WERI-Rb-1 (cell line): ENCODE measurements at places on chromosomes 7 and 10.
A peak's percentile ranks its signal among the peaks of the same experiment; 100 is the strongest.

- DNase-seq: peak; percentile 46
Measured at GRCh38 chr10:95430231-95430951, 130.8 kb downstream of the SORBS1 start.

- peak; percentile 20 for DNase-seq
Measured at GRCh38 chr7:131905471-131905973, 349.1 kb upstream of the PODXL start.

GRCh38 chr7:108455551-108455997 is 662 bp downstream of the NRCAM start:
- DNase-seq: peak; percentile 30

DNA sequence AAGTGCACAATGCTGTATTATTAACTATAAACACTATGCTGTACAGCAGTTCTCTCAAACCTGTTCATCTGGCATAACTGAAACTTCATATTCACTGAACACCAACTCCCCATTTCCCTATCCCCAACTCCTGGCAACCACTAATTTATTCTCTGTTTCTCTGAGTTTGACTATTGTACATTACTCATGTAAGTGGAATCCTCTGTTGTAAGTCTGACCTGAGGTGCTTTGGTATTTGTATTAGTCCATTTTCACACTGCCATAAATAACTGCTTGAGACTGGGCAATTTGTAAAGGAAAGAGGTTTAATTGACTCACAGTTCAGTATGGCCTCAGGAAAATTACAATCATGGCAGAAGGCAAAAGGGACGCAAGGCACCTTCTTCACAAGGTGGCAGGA is 266.3 kb downstream of the PPP1R3A start:
- DNase-seq: no peak

GRCh38 chr10:30432622-30433305 is 1.2 kb upstream of the MAP3K8 start:
- DNase-seq: no peak

- no peak for DNase-seq
Measured at GRCh38 chr10:131475803-131476202, 164.3 kb upstream of the TCERG1L start.

DNA sequence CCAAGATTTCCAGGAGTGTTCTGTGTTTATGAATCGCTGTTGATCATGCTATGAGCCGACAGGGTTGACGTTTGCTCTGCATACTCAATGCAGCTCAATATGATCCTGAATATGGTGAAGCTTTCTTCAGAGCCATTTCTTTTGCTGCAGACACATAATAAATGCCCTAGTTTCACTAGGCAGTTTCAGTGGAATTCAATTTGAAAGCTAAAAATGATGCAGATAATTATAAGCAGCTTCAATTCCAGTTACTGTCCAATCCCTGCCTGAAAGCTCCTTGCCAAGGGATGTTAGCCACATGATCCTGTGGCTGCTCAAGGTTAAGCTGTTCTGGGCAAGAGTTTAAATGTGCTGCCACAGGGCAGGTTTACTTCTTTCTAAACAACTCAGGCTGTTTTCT is 805.6 kb downstream of the NRG3 start:
- DNase-seq: no peak

GRCh38 chr10:12758271-12758670 is 243.2 kb downstream of the CCDC3 start:
- DNase-seq: no peak

- DNase-seq: no peak
Measured at GRCh38 chr10:60849217-60849616, 70.9 kb downstream of the CDK1 start.

DNA sequence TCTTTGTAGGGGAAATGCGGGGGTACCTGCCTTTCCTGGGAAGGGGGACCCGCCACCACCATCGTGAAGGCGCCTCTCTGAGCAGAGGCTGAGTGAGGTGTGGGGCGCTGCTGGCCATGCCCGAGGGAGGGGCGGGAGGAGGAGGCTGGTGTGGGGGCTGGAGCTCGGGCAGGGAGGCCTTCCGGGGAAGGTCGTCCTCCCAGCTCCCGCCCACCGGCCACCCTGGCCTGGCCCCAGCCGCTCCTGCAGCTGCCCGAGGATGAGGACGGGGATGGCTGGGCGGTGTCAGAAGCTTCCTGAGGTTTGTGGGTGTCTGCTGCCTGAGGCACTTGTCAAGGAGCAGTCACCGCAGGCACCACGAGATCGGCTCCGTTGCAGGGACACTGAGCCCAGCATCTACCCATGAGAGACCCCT is 11.4 kb downstream of the PWWP2B start:
- no peak for DNase-seq

GRCh38 chr7:13072014-13072413 is 384.6 kb downstream of the ARL4A start:
- no peak for DNase-seq

GRCh38 chr7:66050990-66051448 is 24.6 kb upstream of the ASL start:
- DNase-seq: no peak

- DNase-seq: no peak
Measured at GRCh38 chr7:141704741-141705140, 2.8 kb upstream of the DENND11 start.

- no peak for DNase-seq
Measured at GRCh38 chr10:33332183-33333065, 2.0 kb downstream of the NRP1 start.

- DNase-seq: peak; percentile 45
Measured at GRCh38 chr10:3239066-3239919, 66.7 kb upstream of the PITRM1 start.

DNA sequence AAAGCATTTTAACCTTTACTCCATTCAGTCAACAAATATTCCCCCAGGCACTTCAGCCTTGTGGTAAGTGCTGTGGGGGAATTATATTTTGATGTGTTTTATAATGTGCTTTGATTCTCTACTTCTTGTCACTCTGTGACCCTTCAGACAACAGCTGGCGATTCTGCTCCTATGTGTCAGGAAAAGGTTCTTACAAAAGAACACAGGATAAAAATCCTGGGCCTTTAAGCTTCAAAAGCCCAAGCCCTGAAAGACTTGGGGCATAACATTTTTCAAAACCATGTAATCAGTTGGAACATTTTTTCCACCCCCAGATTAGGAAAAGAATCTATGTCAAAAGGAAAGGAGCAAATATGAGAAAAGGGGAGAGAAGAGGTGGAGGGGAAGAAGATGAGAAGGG is 37.8 kb upstream of the LRRC17 start:
- no peak for DNase-seq

GRCh38 chr10:30048768-30049517 is 10.4 kb downstream of the JCAD start:
- DNase-seq: no peak

DNA sequence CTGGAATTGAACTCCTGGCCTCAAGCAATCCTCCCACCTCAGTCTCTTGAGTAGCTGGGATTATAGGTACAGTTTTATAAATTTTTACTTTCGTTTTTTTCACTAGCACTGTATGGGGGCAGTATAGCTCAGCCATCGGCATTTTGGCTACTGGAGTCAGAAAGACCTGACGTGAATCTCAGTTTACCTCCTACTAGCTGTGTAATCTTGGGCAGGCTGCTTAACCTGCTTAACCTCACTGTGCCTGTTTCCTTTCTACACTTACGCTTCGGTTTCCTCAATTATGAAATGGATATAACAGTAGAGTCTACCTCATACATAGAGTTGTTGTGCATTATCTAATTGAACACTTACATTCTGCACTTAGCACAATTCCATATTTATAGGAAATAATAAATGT is 16.7 kb downstream of the STN1 start:
- DNase-seq: no peak

DNA sequence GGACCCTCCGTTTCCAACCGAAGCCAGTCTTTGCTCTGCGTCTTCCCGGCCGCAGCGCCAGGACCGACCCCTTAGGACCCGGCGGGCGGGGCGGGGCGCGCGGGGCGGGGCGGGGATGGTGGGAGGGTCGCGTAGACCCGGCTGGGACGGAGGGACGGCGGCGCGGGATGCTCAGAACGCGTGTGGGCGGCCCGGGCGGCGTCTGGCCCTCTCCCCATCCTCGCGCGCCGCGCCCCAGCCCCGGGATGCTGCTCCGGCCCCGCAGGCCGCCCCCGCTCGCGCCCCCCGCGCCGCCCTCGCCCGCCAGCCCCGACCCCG is at the start of gene UTF1:
TSS of gene UTF1 (plus strand) at position 174 of the 318 bp plus-strand sequence. CDS start at position 246, 72 bp downstream.
- DNase-seq: no peak

DNA sequence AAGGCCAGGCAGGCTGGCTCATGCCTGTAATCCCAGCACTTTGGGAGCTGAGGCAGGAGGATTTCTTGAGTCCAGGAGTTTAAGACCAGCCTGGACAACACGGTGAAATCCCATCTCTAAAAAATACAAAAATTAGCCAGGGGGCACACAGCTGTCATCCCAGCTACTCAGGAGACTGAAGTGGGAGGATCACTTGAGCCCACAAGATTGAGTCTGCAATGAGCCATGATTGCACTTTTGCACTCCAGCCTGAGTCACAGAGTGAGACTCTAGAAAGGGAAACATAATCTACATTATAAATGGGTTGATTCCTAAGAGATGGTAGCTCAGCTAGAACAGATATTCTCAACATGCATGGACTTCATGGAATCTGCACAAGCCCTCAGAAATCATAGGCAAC is 6.3 kb upstream of the LIPF start:
- DNase-seq: no peak

GRCh38 chr10:6056411-6057135 is 5.6 kb downstream of the IL2RA start:
- no peak for DNase-seq

DNA sequence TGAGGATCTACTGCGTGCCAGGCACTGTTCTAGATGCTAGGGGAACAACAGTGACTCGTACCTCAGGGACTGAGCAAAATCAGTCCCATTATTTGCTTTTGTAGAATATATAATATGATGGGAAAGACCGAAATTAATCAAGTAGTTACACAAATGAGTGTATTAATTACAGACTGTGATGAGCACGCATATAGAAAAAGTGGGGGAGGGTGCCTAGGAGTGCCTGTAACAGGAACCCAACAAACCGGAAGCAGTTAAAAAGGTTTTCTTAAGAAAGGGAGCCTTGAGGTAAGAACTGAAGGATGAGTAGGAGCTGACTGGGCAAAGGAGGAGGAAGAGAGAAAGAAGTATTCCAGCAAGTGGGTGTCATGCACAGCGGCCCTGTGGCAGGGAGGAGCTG is 28.2 kb upstream of the IL6 start:
- no peak for DNase-seq

DNA sequence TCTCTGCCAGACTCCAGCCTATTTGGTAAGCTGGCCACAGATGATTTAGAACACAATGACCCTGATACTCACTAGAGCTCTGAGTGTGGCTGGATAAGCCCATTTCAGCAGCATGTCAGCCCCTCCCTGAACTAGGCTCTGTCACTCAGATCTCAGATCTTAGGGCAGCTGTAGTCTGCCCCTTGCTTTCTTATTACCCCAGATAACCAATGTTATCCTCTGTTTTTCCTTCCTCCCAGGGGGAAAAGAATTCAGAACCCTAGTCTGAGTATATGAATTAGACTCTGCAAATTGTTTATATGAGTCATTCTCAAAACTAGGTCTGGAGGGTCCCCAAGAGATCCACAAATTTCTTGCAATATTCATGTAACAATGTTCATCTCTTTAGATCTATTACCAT is 286.2 kb downstream of the KCNMA1 start:
- DNase-seq: peak; percentile 50

DNA sequence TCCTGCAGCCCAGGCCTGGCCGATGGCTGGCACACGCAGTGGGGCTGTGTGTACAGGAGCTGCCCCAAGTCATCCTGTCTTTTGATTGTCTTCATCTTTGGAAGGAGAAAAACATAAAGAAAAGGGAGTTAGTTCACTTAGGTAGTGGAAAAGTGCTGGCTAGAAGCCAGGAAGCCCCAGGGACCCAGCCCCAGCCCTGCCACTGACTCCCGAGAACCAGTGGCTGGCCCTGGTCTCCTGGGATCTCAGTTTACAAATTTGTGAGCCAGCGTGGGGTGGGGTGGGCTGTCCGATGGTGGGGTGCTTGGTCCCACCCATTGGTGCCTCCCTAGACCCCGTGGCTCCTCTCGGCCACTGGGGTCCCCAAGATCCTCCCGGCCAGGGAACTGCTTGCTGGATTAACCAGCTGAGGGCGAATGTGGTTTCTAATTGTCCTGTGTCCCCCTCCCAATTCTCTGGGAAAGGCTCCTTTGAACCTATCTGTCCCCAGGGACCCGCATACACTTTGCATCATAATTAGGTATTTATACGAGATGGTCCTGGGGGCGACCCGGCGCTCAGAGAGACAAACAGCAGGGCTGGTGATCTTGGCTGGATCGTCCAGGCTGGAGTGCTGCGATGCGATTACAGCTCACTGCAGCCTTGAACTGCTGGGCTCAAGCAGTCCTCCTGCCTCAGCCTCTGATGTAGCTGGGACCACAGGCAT is 16.3 kb upstream of the CHST12 start:
- no peak for DNase-seq

GRCh38 chr7:13017333-13017857 is 330.0 kb downstream of the ARL4A start:
- no peak for DNase-seq

DNA sequence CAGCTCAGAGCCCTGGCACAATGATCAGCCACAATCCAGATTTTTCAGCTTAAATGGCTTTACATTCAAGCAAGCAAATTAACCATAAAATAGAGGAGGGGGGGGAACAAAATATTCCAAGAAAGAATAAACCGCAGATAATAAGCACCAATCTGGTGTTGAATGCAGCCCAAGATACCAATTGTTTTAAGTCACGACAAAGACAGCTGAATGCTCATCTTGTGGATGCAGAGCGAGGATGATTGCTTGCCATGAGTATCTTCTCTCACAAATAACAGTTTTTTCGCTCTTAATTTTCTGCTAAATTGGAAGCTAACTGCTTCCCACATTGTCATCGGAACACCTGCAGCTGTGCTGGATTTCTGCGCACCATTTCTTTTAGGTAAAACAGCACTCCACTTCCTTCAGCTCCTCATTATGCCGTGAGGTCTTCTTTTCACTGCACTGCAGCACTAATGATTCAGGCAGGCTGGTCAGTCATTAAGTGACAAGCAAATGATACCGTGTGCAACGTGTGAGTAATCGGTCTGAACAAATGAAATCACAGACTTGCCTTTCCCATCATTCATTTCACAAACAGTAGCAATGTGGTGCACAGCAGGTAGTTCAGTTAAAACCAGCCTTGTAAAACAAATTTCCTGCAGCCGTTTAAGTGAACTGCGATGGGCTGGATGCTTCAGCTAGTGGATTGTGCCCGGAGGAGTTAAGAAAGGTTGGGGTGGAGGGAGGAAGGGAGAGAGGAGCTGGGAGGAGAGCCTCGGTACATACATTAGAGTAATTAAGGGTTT is 106.4 kb upstream of the CDCA7L start:
- DNase-seq: no peak

DNA sequence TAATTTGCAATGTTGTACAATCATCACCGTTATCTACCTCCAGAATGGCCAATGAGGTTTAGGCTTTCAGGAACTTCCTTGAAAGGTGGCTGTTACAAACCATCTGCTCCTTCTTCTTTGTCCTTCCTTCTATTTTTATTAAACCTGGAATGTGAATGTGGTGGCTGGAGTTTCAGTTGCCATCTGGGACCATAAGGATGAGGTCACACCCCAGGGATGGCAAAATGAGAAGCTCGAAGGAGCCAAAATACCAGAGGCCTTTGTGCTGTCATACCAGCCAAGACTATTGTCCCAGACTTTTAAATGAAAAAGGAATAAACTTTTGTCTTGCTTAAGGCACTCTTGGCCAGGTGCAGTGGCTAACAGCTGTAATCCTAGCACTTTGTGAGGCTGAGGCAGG is 30.9 kb upstream of the LMTK2 start:
- no peak for DNase-seq

- DNase-seq: no peak
Measured at GRCh38 chr7:29854257-29854938, 48.1 kb downstream of the WIPF3 start.
